DMS 273 treated with DMSO at 0.1 percent for 48 hours (cell line): ENCODE measurements at places on chromosomes 12 and 14.

DNA sequence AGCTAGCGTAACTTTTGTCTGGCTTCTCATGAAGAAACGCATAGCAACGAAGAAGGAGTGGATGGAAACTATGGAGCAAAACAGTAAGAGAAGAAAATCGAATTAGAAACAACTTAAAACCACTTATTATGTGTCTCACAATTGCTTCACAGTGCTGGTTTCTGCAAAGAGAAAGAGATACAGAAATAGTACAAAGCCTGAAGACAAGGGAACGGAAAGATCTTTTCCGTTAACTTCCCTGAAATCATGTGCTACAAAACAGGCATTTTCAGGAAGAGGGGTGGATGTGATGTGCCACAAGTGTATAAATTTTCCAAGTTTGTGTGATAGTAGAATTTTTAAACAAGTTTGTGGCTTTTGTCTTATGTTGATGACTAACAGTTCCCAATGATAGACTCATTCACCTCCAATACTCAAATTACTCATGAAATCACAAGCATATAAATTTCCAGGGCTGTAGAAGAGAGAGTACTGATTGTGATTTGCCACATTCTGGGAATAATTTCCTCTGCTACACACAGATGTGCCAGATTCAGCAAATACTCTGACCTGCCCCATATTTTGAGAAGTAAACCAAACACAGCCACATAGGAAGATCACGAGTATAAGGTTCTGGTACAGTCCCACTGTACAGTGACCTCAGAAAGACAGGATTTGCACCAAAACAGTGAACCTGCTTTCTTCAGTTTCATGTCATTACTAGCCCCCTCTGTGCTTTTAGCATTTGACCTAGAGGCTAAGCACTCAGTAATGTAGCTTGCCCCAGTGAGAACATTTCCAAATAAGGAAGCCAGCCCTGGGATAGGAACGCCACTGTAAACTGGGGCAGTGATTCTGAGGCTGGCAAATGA is 41.4 kb upstream of the PPFIA2 start:
- no peak for DNase-seq

- DNase-seq: no peak
These were observed 475.4 kb downstream of the NPAS3 start for GRCh38 chr14:33414041-33414440.

DNA sequence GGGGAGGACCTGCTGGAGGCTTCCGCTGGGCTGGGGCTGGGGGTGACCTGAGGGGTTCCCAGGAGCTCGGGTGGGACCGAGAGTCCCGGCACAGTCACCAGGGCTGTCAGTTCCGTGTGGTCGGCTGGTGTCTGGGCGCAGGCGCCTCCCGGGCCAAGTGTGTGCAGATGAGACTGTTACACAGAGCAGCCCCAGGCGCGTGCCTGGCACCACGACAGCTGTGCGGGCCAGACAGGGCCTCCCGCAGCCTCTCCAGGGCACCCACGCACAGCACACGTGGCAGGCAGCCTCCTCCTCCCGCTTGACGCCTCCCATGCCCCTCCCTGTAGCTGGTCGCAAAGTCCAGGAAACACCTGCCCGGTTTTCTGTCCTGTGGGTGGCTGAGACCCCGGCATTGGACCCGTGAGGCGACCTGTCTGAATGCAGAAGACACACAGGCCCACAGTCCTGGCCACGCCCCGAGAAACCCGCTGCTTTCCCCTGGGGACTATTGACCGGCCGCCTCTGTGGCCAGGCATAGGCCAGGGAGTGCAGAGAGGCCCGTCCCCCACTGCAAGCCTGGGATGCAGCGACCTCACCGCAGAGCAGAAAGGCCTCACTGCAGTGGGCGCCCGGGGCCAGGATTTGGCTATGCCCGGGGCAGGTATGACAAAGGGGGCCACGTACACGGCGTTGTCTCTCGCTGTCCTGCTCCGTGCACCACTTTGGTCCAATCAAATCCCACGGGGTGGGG is 12.1 kb upstream of the GALNT9 start:
- no peak for DNase-seq

DNA sequence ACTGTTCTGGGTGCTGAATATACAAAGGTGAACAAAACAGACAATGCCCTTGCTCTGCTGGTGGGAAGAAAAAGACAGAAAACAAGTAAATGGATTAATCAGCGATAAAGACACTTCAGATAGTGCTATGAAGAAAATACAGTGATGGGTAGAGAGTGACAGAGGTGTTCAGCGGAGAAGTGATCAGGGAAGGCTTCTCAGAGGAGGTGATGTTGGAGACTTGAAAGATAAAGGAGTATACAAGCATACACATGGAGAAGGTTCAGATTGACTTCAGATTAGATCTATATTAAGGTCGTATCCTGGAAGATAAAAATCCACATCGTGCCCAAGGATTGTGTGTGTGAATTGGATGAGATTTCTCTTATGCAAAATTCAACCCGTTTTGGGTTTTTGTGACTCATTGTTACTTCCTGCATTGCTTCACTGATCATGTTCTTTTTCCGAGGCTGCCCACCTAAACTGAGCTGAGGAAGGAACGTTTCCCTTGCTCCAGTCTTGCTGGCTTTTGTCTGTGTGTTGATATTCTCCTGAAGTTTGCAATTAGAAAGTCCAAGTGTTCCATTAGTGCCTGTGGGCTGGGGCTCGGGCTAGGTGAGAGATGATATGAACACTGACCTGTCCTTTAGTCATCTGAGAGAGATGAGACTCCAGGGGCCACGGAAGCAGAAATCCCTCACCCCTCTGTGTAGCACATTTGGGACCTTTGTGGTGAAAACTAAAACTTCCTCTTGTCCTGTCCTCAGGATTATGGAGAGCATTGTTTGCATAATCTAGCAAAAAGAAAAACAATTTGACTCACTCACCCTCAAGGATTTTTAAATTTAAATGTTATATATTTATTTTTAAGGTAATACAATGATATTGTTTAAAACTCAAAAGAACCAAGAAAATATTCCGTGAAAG is 27.6 kb downstream of the PLXNC1 start:
- DNase-seq: no peak

DNA sequence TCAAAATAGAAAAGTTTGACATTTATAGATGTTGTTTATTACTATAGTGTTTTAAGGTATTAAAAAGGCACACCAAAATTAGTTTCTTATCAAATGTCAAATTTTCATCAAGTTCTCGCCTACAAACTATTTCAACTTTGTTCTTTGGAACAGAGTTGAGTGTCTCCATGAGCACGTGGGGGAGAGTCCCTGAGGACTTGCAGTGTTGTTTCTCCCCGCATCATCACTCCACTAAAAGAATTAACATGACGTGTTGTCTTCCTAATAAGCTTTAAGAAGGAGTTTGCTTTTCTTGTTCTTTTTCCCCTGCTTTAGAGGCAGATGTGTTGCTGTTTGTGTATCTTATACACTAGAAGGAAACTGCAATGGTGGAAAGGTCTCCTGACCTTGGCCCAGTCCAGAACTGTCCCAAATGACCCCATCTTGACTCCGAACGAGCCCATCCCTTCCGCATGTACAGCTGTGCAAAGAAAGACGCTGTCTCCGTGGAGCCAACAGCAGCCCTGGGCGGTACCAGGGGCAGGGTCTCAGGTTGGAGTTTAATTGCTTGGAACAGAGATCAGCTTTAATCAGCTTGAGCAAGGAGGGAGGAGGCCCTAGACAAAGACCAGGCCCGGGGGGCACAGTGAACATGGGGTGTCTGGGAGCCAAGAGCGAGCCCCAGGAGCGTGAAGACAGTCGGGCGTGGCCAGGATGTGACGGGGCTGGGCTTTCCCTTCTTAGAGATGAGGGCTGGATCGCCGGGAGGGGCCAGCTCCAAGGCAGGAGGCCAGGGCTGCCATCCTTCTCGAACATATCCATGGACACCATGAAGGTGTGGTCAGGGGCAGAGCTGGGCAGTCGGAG is 215.4 kb upstream of the RTL1 start:
- DNase-seq: no peak

DNA sequence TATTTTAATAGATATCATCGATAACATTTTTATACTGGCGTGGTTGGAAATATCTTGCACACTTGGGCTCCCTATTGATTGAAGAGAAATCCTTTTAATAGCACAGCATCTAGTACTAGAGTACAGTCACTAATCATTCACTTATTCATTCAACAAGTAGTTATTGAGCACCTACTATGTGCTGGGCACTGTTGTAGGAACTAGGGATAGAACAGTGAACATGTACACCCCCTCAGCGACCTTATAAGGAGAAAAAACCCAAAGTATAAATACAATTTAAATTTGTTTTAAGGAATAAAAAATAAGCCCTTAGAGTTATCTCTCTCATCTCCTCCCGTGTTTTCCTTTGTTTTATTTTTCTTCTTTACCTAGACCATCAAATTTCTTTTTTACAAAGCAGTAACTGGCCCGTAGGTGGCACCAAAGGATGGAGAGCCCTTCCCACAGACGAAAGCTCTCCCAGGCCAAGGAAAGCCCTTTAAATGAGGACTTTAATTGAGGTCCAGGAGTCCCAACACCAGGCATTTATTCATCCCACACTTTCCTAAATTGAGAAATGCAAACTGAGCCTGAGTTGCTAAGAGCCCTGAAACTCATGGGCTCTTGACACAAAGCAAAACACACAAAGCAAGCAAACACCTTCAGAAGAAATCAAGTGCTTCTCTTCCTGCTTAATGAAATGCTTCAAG is 29.0 kb downstream of the PEBP1 start:
- no peak for DNase-seq

- no peak for DNase-seq
These were observed 604 bp downstream of the HCFC2 start for GRCh38 chr12:104064842-104065427.

GRCh38 chr14:70921669-70922068 is 14.4 kb downstream of the PCNX1 start:
- no peak for DNase-seq

- DNase-seq: no peak
These were observed 21.6 kb downstream of the NCOR2 start for GRCh38 chr12:124545508-124546418.

DNA sequence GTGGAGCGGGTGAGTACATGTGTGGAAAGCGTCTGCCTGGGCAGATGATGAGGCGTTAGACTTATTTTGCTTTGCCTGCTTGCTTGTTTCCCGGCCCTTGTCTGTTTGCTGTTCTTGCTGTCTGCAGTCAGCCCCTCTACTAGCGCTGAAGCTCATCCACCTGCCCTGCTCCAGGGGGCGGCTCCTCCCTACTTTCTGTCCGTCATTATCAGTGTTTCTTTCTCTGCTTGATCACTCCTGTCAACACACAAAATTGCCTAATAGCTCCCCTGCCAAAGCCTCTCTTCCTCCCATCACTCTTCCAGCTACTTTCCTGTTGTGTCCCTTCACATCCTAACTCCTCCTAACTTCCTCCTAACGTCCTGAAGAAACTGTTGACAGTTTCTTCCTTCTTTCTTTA is 34.9 kb upstream of the GALNT8 start:
- no peak for DNase-seq

DNA sequence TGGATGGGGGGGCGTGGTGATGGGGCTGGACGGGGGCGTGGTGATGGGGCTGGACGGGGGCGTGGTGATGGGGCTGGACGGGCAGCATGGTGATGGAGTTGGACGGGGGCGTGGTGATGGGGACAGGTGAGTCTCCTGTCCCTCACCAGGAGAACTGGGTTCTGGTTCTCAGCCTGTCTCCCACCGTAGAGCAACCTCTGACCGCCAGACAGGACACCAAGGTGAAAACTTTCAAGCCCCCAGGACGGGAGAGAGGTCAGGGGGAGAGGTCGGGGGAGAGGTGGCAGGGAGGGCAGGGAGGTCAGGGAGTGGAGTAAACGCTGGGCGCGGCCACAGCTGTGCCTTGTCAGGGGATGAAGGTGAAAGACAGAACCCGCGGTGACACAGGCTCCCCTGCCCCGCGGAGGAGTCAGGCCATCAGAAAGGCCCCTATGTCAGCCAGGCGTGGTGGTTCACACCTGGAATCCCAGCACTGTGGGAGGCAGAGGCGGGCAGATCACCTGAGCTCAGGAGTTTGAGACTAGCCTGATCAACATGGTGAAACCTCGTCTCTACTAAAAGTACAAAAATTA is 84.6 kb downstream of the GALNT9 start:
- DNase-seq: no peak

DNA sequence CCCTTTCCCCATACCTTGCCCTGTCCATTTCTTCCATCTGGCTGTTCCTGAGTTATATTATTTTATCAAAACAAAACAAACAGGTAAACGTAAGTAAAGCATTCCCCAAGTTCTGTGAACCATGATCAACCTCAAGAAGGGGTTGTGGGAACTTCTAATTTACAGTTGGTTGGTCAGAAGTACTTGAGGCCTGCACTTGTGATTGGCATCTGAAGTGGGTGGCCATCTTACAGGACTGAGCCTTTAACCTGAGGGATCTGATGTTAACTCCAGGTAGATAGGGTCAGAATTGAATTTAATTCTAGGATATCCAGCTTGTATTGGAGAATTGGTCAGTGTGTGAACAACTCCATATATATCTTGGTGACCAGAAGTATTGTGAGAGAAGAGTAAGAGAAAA is 77.0 kb downstream of the DIO2 start:
- DNase-seq: no peak

GRCh38 chr12:69423037-69423905 is 46.9 kb upstream of the FRS2 start:
- DNase-seq: no peak

DNA sequence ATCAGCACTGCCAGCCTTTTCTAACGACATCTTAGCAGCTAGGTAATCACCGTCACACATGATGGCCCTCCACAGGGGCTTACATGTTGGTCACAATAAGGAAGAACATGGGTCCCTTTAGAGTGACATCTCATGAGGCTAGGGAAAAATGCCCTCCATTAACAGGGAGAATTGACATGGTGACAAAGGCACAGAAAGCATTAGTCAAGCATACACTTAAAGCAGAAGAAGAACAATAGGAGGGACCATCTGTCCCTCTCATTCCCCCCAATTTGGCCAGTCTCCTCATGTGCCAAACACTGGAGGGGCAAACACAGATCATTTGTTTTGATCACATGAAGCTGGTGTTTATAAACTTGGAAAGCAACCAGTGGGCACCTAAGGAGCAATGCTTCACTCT is 78.0 kb downstream of the GRIP1 start:
- DNase-seq: no peak

DNA sequence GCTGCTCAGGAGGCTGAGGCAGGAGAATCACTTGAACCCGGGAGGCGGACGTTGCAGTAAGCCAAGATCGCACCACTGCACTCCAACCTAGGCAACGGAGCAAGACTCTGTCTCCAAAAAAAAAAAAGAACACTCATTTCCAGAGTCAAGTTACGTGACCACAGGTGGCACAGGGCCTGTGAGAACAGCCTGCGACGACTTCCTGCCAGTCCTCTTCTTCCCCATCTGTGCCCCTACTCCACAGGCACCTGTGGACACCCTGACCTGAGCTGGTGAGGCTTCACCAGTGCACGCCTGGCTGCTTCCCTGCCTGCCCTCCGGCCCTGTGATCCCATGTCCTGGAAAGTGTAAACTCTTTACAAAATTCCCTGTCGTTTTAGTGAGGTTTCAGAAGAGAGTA is 77.7 kb downstream of the PPP2R5C start:
- DNase-seq: no peak

- no peak for DNase-seq
These were observed 2.4 kb upstream of the POP5 start for GRCh38 chr12:120583478-120584030.

GRCh38 chr14:60257865-60258264 is 8.8 kb downstream of the PPM1A start:
- no peak for DNase-seq

- no peak for DNase-seq
These were observed 8.0 kb downstream of the PHB2 start for GRCh38 chr12:6962285-6963015.
